ENCODE measurements at places on chromosomes 2 and 18.

DNA sequence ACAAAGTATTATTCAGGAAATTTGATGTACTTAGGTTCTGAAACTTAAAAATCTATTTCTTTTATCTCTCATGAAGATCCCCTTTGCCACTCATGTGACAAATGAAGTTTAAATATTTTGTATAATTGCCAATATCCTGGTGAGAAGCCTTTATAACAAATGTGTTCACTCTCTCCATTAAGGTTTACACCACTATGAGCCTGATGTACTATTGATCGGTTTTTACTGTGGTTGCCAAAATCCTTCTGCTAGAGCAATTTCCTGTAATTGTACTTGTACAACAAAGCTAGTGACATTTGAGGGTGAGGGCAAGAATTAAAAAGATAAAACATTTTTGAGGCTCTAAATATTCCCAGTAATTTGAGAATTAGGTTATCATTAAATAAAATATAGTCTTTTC, 222.3 kb upstream of the CDH19 start:
- DNase-seq, result no peak

- DNase-seq, result no peak
These were observed 111.7 kb downstream of the RTP5 start for GRCh38 chr2:241981076-241981700.

GRCh38 chr18:13416848-13417247, 198.3 kb downstream of the LDLRAD4 start:
- DNase-seq, result no peak

DNA sequence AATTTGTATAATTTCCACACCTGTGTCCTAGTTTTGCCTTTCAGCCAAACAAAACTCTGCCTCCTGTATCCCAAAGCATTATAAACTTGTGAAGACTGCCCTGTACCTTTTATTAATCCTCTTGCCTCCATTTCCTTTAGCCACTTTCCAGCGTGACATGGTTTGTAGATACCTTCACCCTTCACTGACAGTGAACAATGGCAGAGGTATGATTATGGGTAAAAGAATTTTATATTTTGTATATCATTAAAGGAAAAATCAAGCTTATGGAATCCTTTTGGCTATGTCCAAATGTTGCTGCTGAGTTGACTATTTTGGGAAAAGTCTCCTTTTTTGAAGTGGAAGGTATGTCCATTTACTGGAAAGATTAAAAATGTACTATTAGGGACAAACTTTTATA, 251.7 kb downstream of the HNMT start:
- no peak for DNase-seq

- peak; percentile 61 for DNase-seq
These were observed 156.1 kb upstream of the ID2 start for GRCh38 chr2:8525582-8526402.

- DNase-seq, result no peak
These were observed 21.9 kb upstream of the TET3 start for GRCh38 chr2:73962798-73963197.

- DNase-seq, result no peak
These were observed 257.6 kb downstream of the GRB14 start for GRCh38 chr2:164363646-164364045.

- DNase-seq, result no peak
These were observed 39.8 kb upstream of the ITPRID2 start for GRCh38 chr2:181851726-181852125.

- DNase-seq, result no peak
These were observed 135.3 kb downstream of the CCDC148 start for GRCh38 chr2:158321264-158321663.
